ENCODE measurements at places on chromosomes 12 and 14. TPM values are rescaled to one million over a fixed set of nuclear protein-coding genes. Genes with fewer than 3 reads are reported as not detected.

KIF5A gene
- 0.29 TPM for total RNA-seq

FAIM2 gene
- total RNA-seq: 0.50 TPM

ABCD2 gene
- 3.1 TPM for total RNA-seq

EGLN3 gene
- 0.31 TPM for total RNA-seq

ARL1 gene
- 47.1 TPM for total RNA-seq

PKP2 gene
- total RNA-seq: 0.25 TPM

DNA sequence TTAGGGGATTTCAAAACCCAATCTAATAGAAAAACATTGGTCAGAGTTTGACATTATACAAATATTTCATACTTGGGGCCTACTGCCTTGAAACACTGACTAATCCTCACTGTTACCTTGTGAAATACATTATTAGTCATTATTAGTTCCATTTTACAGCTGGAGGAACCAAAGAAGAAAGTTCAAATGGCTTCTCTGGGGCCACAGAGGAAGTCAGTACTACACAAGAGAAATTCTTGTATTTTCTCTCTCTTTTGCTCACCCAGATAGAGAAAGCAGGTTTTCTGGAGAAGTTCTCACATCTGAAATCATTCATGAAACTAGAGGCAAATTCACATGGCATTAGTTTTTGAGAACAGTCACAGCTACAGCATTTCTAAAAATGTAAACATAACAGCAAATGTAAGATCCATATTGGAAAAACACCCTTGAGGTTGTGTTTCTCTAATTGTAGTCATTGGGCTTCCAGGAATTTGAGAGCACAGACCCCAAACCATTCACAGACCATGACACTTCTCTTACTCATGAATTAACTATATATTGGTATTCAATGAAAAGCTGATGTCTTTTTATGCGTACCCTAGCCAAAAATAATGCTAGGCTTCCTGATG, 83.0 kb downstream of the LLPH start:
- DNase-seq: no peak

- no peak for DNase-seq
Measured at GRCh38 chr14:76546426-76547221, 170.7 kb downstream of the ESRRB start.

GRCh38 chr12:108297895-108298760, 41.0 kb downstream of the CMKLR1 start:
- no peak for DNase-seq

DNA sequence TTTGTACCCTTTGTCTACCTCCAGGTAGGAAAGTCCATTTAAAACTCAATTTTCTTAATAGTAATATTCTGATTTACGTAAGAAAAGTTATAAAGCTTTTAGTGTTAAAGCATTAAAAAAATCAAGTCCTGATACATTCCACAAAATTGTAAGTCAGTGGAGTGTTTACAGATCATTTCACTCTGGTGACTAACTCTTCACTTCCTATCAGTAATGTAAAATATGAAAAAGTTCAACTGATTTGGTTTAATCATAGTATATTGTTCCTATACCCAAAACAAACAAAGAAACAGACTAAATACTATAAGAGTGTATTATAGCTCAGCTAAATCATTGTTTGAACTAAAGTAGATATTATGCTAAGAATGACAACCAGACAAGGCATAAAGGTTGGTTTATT, 85.9 kb downstream of the VEZT start:
- DNase-seq: no peak

DNA sequence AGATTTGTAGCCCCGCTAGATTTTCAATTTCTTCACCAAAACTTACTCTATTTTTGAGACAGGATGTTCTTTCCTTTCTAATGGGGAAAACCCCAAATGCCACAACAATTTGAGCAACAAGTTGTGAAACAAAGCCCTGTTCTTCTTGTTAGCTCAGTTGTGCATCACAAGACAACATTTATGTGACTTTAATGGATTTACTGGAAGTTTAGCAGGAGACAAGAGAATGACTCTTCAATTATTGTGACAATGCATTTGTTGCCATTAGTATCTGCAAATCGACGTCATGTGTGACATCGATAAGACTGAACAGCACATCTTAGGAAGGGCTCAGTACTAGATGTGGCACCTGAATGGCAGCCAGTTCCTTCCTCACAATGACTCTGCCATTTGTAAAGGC, 1028.9 kb upstream of the TMEM132C start:
- DNase-seq: no peak

- no peak for DNase-seq
Measured at GRCh38 chr14:68824517-68825347, 31.9 kb upstream of the ZFP36L1 start.

- no peak for DNase-seq
Measured at GRCh38 chr12:5960783-5961182, 15.7 kb upstream of the ANO2 start.

DNA sequence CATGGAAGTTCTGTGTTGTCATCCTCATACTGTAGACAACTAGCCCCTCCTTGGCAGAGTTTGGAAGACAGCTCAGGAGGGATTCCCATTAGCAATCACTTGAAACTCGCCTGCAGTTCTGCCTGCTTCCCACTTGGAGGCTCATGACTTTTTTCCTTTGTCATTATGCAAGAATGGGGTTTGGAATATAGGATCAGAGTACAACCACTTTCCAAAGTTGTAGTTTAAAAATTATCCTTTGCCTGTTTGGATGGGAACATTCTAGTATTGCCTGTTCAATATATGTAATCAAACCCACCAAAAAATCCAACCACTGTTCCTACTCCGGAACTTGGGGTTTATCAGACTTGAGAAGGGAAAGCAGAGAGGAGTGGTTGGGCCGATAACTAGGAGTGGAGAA, 2.1 kb upstream of the GPD1 start:
- DNase-seq: no peak

DNA sequence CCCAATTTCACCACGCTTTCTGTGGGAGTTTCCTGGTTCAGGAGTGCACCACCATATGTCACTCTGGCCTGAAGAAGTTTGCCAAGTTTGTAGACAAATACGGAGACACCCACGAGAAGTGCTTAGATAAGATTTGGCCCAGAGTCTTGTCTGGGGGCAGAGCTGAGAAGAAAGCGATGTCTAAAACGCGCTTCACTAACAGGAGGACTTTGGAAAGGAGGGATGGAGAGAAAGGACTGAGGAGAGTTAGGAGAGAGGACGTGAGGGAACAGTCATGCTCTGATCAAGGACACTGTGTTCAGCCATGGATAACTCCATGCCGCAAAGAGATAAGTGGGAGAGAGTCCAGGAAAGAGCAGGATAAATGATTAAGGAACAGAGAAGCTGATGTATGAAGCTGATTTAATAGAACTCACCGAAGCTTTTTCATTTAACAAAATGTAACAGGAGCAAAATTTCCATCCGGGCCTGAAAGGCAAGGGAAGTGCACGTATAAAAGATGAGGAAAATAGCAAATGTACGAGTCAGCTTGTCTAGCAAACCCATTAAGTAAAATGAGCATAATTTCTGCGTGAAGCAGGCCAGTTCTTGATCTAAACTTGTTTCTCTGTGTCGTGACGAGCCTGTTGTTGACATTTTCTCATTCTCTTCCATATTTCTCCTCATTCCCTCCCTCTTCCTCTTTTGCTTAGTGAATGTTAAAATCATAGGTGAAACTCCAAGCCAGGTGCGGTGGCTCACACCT, 23.4 kb upstream of the MAP3K9 start:
- no peak for DNase-seq

- DNase-seq: no peak
Measured at GRCh38 chr14:70648346-70648745, 6.6 kb downstream of the TTC9 start.

DNA sequence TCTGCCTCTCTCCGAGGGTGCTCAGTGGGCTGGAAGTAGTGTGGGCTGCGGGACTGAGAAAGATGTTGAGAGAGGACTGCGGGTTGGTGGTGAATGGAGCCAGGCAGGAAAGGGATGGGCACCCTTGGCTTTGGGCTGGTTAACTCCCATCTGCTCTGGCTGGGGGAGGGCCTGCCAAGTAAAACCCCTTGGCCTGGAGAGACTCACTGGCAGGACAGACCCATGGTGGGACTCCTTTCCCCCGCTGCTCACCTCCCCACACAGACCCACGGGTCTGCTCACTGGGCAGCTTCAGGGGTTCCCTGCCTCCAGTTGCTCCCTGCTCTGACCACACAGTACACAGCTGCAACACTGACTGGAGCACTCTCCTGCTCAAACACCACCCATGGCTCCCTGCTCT, 54.1 kb downstream of the KRT80 start:
- DNase-seq: no peak

DNA sequence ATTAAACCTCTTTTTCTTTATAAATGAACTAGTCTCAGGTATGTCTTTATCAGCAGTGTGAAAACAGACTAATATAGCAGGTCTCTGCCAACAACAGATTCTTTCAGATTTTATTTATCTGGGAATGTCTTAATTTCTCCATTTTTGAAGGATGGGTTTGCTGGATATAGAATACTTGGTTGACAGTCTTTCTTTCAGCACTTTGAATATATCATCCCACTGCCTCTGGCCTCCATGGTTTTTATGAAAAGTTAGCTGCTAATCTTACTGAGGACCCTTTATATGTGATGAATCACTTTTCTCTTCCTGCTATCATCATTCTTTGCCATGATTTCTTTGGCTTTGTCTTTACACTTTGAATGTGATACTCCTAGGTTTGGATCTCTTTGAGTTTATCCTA, 148.0 kb downstream of the ANO6 start:
- no peak for DNase-seq

DNA sequence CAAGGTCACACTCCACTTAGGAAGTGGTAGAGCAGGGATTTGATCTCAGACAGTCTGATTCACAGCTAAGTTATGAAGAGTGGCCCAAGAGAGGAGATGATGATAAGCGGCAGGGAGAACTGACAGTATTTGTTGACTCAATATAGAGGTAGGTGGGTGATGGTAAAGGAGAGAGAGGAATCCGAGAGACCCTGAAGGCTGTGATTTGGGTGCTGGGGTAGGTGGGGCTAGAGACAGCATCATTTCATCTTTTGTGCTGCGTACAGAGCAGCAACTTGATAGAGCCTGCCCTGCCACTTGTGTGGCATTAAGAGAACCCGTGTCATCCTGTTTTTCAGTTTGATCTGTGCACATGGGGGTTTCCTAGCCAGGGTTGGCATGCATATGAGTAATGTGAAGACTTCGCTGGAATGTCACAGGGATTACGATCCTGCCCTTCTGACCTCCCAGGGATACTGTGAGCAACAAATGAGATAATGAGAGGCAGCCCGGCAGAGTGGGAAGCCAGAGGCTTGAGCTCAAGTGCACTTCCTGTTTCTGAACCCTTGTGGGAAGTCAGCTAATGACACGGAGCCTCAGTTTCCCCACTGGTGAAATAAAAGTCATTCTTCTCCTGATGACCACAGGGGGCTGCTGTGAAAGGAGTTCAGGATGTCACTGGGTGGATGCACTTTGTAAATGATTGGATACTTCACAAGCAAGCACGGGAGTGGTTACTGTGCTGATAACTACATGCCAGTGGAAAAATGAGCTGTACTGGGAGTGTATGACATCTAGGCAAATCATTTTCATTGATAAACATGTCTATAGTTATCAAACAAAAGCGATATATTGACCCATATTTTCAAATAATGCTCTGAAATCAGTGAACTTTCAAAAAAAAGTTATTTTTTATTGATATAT, 59.5 kb upstream of the IGF1 start:
- no peak for DNase-seq

GRCh38 chr12:50160643-50161042, 6.5 kb downstream of the CERS5 start:
- DNase-seq: no peak

- DNase-seq: no peak
Measured at GRCh38 chr14:76855066-76855465, 28.9 kb downstream of the LRRC74A start.

DNA sequence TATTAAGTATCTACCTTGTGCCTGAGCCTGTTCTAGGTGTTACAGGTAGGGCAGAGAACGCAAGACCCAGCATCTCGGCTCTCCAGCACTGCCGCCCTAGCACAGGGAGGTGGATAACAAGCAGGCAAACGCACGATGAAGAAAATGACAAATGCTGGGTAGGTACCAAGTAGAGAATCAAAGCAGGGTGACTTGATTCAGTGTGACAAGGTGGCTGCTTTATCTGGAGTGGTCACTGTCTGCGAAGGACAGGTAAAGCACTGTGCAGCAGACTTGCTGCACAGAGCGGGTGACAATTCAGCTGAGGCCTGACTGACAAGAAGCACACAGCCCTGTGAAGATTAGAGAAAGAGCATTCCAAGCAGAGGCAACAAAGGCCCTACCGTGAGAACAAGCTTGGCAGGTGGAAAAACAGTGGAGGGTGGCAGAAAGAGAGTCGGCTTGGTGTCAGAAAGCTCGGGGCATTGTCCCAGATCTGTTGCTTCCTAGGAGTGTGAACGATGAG, 12.9 kb downstream of the PRKCH start:
- DNase-seq: no peak

DNA sequence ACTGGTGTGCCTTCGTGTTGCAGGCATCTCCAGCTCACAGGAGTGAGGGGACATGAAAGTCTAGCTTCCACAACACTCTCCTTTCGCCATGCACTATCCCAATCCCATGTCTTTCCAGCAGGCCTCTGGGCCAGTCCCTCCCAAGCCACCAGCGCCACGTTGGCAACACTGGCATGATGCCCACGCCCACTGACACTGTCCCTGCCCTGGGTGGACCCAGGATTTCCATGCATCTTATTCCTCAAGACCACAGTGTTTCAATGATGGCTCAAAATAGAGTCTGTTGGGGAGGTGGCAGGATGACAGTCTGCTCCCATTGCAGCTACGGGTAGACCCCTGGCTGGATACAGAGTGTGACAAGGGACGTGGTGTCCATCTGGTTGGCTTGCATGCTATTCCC, 2.3 kb downstream of the SP7 start:
- no peak for DNase-seq

- DNase-seq: no peak
Measured at GRCh38 chr12:121468499-121468801, 68.5 kb downstream of the RNF34 start.

GRCh38 chr12:105983622-105984320, 155.0 kb downstream of the NUAK1 start:
- DNase-seq: no peak

GRCh38 chr12:5051334-5051733, 7.7 kb downstream of the KCNA5 start:
- DNase-seq: no peak

DNA sequence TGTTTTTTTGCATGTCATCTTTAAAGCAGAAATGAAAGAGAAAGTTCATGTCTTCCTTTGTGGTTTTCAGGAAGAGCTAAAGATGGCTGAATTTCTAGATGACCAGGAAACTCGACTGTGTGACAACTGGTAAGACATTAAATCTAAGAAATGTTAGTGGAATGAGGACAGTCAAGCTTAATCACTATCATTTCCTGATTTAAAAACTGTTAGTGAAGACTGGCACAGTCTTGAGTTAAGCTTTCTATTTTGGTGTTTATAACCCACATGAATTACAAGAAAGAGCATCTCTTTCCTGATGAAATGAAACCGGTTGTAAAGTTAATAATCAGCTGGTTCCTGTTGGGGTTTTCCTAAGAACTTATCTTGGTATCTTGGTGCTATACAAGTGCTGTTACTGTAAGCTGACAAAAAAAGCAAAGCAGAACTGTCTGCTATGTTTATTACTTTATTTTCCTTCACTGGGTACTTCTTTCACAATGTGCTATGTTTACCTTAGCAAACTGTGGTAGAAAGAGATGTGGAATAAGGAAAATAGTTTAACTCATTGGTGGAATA, 5.2 kb downstream of the TRAFD1 start:
- DNase-seq: no peak

GRCh38 chr12:80941916-80942315, 4.2 kb upstream of the LIN7A start:
- no peak for DNase-seq
